ENCODE measurements at places on chromosomes 1 and 21.
A peak's percentile ranks its signal among the peaks of the same experiment; 100 is the strongest.

- DNase-seq, result peak; percentile 41
These were observed 1.9 kb downstream of the HDGF start for GRCh38 chr1:156749419-156750118.

DNA sequence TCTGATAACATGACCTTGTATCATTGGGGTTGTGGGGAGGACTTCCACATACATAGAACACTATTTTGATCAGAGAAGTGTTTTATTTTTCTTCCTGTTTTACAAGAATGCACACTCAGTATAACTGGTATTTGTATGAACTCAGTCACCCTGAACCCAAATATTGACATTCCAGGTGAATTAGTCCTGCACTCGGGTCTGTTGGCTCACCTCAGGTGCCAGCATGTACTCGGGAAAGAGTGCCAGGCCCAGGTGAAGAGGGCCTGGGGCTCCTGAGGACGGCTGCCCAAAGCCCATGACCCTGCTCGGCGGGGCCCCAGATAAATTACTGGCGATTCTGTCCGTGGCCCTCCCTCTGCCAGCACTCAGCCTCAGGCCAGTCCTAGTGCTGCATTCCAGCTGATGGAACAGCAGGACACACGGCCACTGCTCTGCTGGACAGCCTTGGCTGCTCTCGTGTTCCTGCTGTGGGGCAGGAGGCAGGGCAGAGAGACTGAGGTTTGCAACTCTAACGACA, 75.4 kb upstream of the TMPRSS2 start:
- no peak for DNase-seq

GRCh38 chr1:64526312-64526711, 56.4 kb downstream of the CACHD1 start:
- no peak for DNase-seq

DNA sequence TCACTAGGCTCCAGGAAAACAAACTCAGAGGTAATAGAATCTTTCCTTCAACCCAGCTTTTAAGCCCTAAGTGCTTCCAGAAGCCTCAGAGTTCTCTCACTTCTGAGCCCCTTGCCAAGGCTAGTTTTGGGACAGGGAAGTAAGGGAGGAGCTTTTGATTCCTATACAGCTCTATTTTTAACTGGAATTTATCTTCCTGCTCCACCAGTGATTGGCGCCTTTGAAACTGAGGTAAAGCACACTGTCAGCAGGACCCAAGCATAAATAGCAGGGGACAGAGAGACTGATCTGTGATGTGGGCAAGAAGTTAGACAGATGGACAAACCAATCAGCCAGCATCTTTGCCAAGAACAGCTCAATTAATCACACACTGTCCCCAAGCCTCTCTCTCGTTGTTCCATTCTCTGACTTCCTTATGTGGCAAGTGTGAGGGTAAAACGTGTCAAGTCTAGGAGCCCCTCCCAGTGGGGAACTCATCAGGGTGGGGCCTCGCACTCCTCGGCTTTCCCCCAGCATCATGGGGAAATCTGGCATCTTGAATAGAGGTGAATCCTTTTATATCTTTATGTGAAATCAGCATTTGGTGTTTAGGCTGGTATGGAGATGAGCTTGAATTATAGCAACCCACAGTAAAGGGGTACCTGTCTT, 40.2 kb upstream of the MPZL1 start:
- DNase-seq, result no peak

DNA sequence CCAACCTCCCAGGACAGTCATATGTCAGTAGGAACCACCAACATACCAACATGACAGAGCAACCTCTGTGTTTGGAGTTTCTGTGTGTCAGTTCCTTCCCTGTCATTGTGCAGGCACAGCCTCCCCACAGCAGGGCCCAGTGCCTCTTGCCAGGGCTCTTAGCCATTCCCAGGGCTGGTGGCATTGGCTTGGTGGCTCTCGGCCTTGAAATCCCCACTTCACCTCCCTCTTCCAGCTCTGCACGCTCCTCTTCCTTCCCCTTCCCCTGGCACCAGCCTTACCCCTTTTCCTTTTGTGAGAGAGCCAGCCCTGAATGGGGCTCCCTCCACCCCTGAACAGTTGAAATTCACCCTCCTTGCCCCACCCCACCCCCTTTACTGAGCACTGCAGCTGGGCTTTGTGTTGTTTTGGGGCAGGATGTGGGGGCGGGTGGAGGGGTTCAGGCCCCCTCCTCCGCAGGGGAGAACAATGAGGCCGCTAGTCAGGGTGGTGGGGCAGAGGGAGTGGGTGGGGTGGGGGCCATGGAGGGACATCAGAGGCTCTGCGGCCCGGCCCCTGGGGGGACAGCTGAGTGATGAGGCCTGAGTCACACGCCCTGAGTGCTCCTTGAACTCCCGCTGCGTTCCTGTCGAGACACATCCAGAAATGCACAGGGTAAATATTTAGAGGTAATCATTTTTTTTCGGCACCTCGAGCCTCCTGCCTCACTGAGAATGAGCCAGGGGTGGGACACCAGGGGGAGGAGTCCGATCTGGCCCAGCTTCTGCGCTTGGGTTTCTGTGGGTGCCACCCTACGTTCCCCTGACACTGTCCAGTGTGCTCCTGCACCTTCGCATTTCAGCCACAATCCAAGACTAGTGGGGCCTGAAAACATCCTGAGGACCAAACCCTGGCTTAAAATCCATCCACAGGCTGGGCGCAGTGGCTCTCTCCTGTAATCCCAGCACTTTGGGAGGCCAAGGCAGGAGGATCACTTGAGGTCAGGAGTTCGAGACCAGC, 28.6 kb downstream of the LGR6 start:
- no peak for DNase-seq

DNA sequence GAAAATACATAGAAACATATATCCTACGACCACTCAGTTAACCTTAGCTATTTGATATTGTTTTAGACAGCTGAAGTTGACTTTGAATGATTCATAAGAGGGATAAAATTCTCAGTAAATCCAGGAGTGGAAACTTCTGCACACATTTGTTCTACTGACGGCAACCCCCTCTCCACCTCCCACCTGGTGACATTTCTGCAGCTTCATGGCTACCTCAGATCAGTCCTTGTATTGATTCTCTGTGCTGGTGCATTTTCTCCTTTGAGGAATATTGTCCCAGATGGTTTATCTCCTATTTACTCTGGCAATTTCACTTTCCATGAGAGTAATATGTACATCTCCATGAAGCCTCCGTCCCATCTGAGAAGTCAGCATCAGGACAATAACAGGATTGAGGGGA, 57.7 kb upstream of the COA6 start:
- DNase-seq, result no peak

GRCh38 chr1:56517404-56518130, 61.8 kb downstream of the PLPP3 start:
- no peak for DNase-seq

- DNase-seq, result no peak
These were observed 5.9 kb upstream of the SHISAL2A start for GRCh38 chr1:52627028-52627427.

DNA sequence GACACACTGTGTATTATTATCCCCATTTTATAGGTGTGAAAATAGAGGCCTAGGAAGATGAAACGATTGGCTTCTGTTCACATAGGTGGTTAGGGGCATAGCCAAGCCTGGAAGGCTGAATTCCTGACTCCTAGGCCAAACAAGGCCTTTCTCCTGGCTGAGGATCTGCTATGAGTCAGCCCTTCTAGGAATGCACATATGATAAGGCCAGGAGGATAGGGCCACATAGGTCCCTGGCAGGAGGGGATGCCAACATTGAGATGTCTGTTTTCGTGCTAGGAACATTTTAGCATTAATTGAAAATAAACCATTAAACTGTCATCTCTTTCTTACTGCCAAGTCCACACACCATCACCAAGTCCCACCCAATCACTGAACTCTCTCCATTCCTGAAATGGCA, 9.2 kb downstream of the CSMD2 start:
- DNase-seq, result no peak

GRCh38 chr1:167312871-167313270, 92.2 kb downstream of the POU2F1 start:
- no peak for DNase-seq

DNA sequence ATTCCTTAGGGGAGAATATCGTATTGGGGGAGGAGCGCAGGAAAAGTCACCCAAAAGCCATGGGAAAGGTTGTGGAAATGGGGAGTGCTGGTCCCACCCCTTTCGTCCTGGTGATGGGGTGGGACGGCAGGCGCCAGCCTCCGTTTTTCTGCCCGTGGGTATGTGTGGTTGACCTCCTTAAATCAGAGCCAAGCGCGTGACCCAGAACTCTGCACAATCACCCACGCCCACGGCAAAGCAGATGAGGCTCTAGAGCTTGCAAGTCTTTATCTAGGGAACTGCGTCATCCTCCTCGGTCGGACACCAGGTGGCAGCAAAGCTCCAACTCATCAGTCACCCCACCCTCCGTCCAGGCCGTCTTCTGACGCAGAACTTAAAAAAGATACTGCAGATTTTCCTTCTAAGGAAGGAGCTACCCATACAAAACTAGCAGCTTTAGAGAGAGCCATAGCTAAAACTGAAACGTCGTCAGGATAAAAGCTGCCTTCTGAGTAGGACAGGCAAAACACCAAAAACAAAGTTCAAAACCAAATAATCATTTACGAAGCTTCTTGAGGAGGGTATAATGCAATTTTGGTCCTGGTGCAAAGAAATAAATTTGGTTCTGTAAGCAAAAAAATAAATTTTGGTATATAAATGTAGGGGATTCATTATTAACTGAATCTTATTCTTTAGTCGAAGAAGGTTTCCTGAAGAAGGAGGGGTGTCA, 62.0 kb downstream of the TBX19 start:
- DNase-seq, result peak; percentile 83

- DNase-seq, result peak; percentile 24
These were observed 54.9 kb downstream of the DMRTA2 start for GRCh38 chr1:50368179-50369007.

GRCh38 chr1:6168947-6169586, 11.1 kb downstream of the CHD5 start:
- DNase-seq, result no peak

- DNase-seq, result no peak
These were observed 10.4 kb downstream of the DEGS1 start for GRCh38 chr1:224193319-224193966.

DNA sequence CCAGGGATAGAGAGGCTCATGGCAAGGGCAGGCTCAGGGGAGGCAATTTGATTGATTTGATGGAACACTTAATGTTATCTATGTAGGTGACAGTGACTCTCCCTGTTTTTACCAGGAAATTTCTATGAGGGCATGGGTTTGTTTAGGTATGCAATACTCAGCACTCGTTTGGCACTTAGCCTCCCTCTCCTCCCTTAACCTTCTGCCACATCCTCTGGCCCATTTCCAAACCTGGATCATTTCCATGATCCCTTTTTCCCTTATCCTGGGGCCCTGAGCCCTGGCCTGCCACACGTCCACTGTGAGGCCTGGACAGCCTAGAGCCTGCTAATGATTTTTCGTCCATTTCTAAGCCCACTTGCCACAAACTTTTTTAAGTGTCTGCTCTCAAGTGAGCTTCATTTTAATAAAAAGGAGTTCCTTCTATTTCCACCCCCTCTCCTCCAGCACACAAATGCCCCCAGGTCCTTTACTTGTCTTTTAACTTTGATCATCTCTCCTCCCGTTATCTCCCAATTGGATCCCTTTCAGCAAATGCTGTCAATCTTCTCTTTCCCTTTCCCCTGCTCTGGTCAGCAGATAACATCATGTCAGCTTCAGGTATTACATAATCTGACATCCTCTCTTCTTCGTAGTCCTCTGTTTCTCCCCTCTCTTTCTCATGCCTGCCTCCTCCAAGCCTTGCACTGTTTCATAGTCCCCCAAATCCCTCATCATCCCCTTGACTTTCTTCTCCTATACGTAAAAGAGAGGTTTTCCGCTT, 37.8 kb upstream of the GADD45A start:
- DNase-seq, result peak; percentile 61

GRCh38 chr21:35359076-35359475, 310.0 kb upstream of the RUNX1 start:
- no peak for DNase-seq

GRCh38 chr1:234932106-234932505, 196.5 kb downstream of the TOMM20 start:
- DNase-seq, result no peak

DNA sequence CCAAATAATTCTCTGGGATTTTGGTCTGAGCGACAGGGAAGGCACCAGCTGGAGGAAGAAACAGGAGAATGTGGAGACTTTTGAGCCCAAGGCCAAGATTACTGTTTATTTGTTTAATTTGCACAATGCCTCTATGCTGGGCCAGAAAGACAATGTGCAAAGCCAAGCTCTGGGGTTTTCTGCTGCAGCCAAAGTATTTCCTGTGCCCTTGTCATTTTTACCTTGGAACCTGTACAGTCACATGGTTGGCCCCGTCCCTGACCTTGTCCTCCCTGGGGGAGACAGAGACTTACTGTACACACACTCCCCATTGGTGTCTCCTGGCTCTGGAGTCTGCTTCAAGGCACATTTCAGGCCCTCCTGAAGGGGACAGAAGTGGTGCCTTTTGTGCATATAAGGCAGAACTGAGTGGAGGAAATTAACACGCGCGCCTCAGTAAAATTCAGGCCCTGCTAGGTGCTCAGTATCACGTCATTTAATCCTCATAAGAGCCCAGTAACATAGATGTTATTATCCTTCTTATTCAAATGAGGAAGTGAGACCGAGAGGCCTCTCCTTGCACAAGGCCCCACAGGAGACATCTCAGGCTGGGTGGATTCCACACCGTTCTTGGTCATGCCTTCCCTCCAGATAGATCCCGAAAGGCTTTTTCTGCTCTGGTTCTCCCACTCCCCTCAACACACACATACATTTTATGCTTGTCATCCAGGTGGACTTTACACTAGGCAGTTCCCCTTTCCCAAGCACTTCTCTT, 21.1 kb downstream of the C1orf115 start:
- no peak for DNase-seq

DNA sequence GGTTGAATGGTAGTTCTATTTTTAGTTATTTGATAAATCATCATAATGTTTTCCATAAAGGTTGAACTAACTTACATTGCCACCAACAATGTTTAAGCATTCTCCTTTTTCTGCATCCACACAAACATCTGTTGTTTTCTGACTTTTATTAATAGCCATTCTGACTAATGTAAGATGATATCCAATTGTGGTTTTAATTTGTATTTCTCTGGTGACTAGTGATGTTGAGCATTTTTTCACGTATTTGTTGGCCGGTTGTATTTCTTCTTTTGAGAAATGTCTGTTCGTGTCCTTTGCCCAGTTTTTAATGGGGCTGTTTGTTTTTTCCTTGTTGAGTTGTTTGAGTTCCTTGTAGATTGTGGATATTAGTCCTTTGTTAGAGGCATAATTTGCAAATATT, 24.6 kb upstream of the SLC35F3 start:
- DNase-seq, result no peak
